ENCODE measurements at places on chromosomes 16 and 17.

- DNase-seq, result no peak
Measured at GRCh38 chr17:56739776-56740175, 93.9 kb downstream of the C17orf67 start.

- no peak for DNase-seq
Measured at GRCh38 chr17:16980061-16980460, 8.1 kb upstream of the TNFRSF13B start.

DNA sequence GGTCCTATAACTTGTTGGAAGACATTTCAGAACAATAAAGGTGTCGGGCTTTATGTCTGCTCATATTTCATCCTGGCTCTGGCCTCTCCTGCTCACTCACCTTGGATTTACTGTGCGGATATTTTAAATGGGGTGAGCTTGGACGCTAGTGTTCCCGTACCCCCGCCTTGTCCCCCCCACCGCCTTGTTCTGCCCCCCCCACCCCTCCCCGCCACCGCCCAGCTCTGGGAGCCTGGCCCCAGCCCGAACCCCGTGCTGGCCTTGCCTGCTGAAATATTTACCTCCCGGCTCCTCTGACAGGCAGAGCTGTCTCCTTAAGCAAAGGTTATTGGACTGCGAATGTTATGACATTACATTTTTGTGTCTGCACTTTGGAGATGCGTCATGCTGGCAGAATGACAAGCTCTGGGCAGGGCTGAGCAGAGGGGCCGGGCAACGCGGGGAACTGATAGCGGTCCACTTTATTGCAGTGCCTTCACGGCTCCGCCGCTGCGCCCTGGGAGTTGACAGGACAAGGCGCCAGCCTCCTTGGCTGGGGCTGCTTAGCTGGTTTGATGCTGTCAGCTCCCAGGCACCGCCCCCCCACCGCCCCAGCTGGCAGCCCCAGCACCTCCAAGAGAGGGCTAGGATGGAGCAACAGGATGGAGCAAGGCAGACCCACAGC, 222.5 kb upstream of the GSE1 start:
- no peak for DNase-seq

DNA sequence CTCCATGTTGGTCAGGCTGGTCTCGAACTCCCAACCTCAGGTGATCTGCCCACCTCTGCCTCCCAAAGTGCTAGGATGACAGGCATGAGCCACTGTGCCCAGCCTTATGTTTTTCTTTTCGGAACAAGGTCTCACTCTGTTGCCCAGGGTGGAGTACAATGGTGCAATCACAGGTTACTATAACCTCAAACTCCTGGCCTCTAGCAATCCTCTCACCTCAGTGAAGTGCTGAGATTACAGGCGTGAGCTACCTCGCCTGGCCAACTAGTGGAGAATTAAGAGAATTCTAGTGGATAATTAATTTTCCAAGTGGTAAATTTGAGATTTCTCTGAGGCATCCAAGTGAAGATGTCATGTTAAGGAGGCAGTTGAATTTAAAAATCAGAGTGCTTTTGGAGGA, 2.9 kb upstream of the FBXO47 start:
- DNase-seq, result no peak

- DNase-seq, result no peak
Measured at GRCh38 chr16:27431773-27432532, 30.0 kb downstream of the IL21R start.

GRCh38 chr16:79192904-79193303, 407.6 kb downstream of the MAF start:
- DNase-seq, result no peak

GRCh38 chr17:61285526-61286320, 113.9 kb upstream of the TBX2 start:
- DNase-seq, result no peak

DNA sequence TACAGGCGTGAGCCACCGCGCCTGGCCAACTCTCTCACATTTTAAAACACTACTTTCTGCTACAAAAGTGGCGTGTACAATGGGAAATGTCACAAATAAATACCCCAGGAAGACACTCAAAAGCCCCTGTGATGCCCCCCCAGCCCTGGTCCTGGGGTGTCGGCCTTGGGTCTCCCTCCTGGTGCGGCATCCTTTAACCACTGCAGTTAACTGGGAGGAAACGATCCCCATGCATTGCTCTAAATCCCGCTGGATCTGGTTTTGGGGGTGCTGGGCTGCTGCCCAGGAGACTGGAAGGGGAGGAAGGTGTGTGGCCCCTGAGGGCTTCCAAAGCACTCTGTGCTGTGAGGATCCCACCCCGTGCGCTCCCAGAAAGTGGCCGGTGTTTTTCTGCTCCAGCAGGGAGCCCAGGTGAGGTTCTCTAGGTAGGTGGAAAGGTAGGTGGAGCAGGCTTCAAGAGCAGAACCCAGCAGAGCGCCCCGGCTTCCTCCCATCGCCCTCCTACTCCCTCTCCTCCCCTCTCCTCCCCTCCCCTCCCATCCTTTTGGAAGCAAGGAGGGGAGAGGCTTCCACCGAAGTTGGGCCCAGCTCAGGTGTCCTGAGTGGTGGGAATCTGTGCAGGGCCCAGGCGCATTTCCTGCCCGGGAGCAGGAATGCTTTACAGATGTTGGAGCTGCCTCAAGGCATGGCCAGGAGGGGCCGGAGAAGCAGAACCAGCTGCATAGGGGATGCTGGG, 363.3 kb downstream of the SEC14L1 start:
- DNase-seq, result no peak

DNA sequence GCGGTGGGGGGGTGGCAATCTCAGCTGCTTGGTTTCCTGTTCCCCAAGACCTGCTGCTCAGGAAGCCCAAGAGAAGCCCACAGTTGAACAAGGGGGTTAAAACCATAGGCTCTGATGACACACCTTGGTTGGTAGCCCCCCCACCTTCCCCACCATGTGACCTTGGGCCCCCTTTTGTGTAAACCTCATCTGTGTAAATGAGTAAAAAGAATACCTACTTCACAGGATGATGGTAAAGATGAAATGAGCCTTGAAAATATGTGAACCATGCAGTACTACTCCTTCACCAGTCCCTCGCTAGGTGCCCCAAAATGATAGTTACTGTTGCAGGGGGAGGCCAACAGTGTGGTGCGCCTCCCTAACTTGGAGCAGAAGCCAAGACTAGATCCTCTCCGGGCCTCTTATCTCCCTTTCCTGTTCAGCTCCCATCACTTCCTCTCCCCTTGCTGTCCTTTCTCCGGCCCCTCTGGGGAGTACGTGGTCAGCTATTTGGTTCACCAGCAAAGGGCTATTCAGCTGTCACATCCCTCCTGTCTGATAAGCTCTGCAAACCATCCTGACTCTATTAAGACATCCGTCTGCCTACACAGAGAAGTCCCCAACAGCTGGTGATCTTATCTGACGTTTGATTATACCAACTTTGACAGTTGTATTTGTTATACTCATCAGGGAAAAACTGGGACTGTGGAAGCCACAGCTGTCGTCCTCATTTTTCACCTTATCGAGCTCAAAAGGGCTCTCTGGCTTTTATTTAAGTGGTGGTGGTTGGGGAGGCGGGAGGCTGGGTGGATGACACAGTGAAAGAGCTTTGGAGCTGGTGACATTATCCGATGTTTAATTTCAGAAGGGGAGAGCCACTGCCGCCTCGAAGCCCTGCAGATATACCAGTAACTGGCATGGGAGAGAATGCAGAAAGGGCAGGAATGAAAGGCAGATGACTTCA, 19.9 kb downstream of the DCAKD start:
- DNase-seq, result no peak

GRCh38 chr16:72228014-72228413, 56.1 kb upstream of the PMFBP1 start:
- no peak for DNase-seq

DNA sequence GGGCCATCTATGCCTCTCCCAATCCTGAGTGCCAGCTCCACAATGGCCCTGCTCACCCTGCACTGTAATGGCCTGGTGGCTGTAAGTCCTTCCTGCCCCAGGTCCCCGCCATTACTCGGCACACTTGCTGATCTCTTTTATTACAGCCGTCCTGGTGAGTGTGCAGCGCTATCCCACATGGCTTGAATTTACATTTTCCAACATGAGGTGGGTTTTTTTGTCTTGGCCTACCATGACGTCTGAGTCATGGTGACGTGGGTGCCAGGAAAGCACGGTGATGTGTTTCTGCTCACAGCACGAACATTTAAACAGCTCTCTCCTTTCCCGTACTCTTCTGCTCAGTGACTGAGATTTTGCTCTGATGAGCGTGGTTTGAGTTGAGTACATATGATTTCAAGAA, 55.2 kb upstream of the FOXF1 start:
- no peak for DNase-seq

Measured in CD4-positive, alpha-beta T cell treated with Interleukin-4 for 4 hours (primary cell).